Inflammatory macrophage (primary cell): ENCODE measurements at places on chromosomes 3 and 15.

DNA sequence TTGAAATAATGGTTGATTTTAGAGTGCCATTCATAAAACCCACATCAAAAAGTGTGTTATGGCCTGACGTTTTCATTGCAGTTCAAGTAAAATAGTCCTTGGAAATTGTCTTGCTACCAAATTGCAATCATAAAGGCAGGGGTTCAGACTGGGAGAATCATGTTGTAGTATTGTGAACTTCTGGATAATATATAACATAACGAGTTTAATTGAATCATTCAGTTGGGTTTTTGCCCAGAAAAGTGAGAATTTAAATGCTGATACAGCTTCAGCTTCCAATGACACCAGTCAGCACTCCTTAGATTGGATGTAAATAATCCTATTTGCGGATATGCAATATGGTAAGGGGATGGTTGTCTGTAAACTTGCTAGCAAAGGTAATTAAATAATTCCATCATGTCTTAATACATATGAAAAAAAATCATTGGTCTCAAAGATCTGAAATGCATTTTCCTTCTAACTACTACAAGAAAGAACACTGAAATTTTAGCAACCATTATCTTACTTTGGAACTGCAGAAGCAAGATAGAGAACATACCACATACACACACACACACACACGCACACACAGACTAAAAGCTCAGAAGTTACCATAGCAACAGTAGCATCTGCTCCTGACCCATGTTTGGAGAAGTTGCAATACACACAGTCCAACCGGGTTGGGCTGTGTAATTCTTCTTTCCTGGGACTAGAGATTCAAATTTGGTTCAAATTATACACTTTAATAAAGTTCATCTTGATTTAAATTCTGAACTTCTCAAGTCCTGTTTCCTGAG, 686.2 kb upstream of the NR2F2 start:
- no peak for DNase-seq

GRCh38 chr3:190217081-190217480, 96.4 kb upstream of the P3H2 start:
- peak; percentile 85 for DNase-seq

- DNase-seq: no peak
Observed at GRCh38 chr15:74517096-74517495, 23.9 kb upstream of the ARID3B start.

- no peak for DNase-seq
Observed at GRCh38 chr3:11154953-11155325, 646 bp downstream of the HRH1 start.

GRCh38 chr15:31365655-31366127, 39.1 kb downstream of the KLF13 start:
- peak; percentile 88 for DNase-seq

DNA sequence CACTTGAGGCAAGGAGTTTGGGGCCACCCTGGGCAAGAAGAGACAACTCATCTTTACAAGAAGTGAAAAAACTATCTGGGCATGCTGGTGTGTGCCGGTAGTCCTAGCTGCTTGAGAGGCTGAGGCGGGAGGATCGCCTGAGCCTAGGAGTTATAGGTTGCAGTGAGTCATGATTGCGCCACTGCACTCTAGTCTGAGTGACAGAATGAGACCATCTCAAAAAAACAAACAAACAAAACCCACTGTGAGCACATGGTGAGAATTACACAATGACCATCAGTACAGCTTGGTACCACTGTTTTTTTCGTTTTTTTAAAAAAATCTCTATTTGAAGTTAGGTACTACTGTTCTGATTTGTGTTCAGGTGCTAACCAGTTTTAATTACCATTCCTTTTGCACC, 13.6 kb downstream of the VPS39 start:
- DNase-seq: peak; percentile 66

GRCh38 chr3:16127249-16127648, 47.2 kb upstream of the GALNT15 start:
- DNase-seq: no peak

- peak; percentile 80 for DNase-seq
Observed at GRCh38 chr3:63934041-63934866, 22.1 kb upstream of the SCAANT1 start.

DNA sequence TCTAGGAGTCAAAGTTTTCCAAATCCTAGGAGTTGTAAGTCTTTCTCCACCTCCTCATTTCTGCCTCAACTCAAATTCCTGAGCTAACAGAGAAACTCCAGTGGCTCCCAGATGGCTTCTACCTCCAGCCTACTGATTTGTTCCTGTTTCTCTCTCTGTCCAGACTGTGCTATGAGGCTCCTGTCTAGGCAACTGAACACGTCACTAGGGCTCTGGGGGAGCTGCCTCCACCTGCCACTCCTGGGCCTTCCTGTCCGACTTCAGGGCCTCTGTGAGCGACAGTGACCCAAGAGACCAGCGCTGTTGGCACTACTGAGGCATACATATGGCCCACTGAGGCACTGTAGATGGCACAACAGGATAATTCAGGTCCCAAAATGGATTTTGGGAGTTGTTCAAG, 71.4 kb downstream of the EXOG start:
- no peak for DNase-seq

- DNase-seq: no peak
Observed at GRCh38 chr3:43644443-43644842, 22.6 kb upstream of the ANO10 start.

GRCh38 chr15:79204886-79205675, 77.4 kb upstream of the ANKRD34C start:
- DNase-seq: no peak

GRCh38 chr15:101451266-101451799, 38.2 kb downstream of the PCSK6 start:
- DNase-seq: peak; percentile 42

GRCh38 chr3:174270841-174271240, 588.3 kb upstream of the NAALADL2 start:
- no peak for DNase-seq

DNA sequence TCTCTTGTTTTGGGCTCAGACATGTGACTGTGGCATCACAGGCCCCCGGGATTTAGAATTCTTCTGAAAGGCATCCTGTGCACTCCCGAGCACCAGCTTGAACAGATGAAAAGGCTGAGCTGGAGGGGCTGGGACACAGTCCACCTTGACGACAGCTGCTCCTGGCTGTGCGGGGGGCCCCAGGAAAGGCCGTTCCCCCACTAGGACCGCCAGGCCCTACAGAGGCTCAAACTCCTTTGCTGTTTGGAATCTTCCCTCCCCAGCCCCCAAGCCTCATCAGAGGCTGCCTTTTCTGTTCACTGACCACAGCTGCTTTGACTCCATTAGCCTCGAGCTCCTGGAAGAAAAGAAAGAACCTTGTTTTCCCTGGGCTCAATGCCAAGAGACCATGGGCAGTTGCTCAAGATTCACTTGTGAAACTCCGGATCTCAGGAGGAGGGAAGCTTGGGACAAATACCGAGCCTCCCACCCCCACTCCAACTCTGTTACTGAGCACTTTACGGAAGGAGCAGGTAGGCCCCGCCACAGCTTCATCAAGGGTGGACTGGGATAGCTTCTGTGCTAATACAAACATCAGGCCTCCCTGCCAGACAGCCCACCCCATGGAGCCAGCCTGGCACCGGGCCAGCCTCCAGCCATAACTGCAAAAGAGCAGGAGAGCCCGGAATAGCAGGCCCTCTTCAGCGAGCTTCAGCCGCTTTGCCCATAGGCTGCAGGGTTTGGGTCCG, 15.7 kb downstream of the CIDEC start:
- DNase-seq: peak; percentile 73

GRCh38 chr15:97076011-97076410, 745.5 kb downstream of the NR2F2 start:
- DNase-seq: no peak

- DNase-seq: no peak
Observed at GRCh38 chr15:88748081-88748480, 55.2 kb upstream of the ACAN start.

GRCh38 chr15:100125401-100126191, 216.2 kb downstream of the ADAMTS17 start:
- DNase-seq: no peak

DNA sequence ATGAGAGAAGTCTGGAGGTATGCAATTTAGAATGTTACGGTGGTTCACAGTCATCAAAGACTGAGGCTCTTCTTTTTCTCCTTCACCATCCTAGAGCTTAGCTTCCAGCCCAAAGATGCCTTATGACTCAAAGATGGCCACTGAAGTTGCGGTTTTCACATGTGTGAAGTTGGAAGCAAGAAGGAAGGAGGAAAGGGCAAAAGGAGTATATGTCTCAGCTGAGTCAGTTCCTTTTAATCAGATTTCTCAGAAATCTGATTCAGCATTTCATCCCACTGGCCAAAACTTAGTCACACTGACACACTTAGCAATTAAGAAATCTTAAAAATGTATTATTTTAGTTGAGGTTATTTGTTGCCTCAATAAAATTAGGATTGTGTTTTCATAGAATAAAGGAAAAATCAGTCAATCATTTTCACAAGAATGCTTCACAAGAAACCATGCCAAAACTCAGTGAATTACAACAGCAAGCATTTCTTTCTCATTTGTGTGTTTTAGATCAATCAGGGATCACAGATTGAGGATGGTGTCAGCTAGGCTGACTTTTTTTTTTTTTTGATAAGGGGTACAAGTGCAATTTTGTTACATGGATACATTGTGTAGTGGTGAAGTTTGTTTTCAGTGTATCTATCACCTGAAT, 211.1 kb upstream of the GADL1 start:
- DNase-seq: peak; percentile 79

DNA sequence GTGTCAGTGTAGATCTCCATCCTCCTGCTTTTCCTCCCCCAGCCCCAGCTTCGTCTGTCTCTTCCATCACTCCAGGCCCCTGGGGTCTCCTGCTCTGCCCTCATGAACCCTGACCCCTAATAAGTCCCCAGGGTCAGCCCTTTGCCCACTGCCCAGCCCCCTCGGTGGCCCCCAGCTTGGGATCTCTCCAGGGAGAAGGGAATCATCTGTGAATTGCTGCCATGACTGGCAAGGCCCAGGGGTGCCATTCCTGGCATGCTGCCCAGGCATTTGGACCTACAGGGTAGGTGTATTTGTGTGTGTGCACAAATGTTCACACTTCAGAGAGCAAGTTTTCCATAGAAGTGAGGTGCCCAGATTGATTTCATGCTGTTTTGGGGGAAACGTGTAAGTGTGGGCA, 5.9 kb upstream of the TBC1D21 start:
- no peak for DNase-seq

GRCh38 chr3:45075821-45076625, 49.9 kb downstream of the CLEC3B start:
- DNase-seq: peak; percentile 87

GRCh38 chr3:127679534-127680145, 6.9 kb downstream of the ABTB1 start:
- DNase-seq: no peak

DNA sequence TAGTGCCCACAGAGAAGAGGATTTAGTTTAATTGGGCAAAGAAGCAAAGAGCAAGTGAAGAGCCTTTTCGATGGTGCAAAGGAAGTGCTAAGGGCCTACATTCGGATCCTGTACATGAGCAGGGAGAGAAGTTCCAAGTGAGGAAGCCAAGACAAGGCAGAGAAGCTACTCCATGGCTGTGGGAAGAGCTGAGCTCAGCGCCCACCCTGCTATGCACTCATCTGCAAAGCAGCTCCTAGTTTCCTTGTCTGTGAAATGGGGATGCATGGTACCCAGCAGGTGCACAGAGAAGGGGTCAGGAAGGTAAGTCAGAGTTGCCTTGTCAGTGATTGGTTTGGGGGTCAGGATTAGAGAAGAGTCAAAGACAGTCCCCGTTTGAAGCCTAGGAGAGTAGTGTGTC, 126.5 kb downstream of the PDE8A start:
- DNase-seq: no peak

DNA sequence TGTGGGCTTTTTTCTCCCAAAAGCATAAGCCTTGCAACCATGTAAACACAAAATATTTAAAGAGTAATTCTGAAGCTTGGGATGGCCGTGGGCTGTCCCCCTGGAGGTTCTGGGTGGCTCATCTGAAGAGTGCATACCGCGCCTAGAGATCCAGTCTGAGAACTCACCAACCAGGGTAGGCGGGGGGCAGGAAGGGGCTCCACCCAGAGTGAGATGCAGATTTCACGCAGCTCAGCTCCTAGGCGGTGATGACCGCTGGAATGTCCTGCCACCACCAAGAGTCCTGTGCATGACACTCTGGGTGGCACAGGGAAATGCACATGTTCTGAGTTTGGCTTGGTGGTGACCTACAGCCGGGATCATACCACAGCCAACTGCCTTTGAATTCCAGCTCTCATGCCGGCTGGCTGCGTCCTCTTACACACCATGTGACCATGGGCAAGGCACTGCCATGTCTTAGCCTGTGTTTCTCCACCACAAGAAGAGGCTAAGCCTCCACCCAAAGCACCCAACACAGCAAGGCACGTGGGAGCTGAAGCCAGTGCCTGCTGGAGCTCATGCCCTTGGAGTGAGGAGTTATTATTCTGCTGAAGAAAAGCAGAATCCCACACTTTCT, 125.1 kb upstream of the IQSEC1 start:
- no peak for DNase-seq

GRCh38 chr15:57675481-57676181, 30.9 kb upstream of the POLR2M start:
- DNase-seq: no peak

- DNase-seq: no peak
Observed at GRCh38 chr15:62068810-62069167, 2.0 kb downstream of the C2CD4A start.

DNA sequence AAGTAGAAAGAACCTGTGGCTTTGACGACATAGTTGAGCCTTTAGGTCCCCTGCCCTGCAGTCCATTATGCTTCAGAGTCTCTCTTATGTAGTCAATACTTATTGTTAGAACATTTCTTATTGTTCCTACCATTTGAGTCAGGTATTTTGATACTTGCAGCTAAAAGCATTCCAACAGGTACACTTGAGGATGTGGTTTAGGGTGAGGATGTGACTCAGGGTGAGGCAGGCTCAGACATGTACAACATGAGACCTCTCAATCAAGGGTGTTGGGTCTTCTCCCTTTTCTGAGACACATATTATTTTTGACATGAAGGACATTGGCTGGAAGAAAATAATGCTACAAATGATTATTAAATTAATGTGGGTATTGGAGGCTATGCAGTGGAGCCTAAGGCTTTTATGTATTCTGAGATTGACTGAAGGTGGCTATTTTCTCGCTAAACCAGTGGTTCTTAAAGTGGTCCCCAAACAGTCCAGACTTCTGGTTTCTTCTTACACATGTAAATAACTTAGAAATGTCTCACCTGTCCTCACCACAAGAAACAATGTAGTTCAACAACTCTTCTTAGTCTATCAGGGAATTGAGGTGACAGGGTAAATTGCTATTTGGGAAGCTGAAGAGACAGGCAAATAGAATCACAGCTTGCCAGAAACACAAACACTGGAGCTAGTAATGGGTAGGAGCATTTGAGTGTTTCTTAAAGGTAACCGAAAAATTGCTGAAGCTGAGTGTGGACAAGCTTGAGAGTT, 135.5 kb upstream of the ZPLD1 start:
- DNase-seq: no peak

- DNase-seq: peak; percentile 68
Observed at GRCh38 chr3:38039101-38039898, at the start of gene DLEC1. TSS of gene DLEC1 (plus strand) at chr3:38039208. CDS start at chr3:38039226, 18 bp downstream.

DNA sequence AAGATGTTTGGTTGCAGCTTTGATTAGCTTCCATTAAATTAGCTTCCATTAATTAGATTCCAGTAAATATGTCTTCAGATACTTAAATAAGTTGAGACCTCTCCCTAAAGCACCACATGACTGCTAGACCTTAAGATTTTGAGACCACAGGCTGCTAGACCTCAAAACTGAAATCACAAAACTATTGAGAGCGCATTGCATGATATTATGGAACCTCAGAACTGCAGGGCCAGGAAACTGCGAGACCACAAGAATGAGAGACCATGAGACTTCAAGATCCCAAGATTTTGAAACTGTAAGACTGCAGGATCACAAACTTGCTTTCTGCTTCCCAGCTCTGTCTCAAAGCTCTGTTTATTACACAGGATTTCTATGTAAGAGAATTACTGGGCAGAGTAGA, 87.4 kb downstream of the TRIM42 start:
- DNase-seq: no peak

- DNase-seq: no peak
Observed at GRCh38 chr15:81242778-81243177, 46.1 kb downstream of the IL16 start.
